ENCODE measurements at places on chromosomes 16 and 17. TPM values are rescaled to one million over a fixed set of nuclear protein-coding genes. Genes with fewer than 3 reads are reported as not detected.

- no peak for DNase-seq
Measured at GRCh38 chr17:68595496-68595895, 5.7 kb downstream of the FAM20A start.

DNA sequence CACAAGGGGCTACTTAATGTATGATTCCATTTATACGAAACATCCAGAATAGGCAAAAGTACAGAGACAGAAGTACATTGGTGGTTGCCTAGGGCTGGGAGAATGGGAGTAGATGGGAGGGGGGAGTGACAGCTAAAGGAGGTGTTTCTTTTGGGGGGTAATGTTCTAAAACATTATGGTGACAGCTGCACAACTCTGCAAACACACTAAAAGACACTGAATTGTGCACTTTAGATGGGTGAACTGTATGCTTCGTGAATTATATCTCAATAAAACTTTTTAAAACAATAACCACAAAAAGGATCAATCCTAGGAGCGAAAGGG is 661 bp downstream of the LYRM9 start:
- no peak for DNase-seq

DNA sequence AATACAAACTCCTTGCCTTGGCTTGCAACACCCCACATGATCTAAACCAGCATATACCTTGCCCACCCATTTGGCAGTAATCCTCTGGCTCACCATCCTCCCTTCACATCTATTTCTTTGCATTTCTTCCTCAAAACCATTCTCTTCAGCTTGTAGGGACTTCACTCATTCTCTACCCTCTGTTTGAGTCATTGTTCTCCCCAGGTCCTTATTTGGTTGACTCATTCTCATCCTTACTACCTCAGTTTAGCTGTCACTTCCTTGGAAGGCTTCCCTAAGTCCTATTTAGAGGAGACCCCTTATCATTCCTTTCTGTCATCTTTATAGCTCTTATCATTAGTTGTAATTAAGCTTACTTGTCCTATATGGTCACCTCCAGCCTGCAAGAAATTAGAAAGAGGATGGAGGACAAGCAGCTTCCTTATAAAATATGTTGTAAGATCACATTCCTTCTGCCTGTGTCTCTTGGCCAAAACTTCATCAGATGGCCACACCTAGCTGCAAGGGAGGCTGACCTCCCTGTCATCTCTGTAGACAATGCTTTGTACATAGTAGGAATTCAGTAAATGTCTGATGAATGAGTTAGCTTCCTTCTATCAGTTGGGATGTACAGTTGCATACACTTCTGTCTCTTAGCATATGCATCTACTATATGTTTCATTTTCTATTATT is 1.7 kb downstream of the TTC19 start:
- DNase-seq = no peak

GRCh38 chr16:85952197-85952596 is 53.2 kb downstream of the IRF8 start:
- DNase-seq = no peak

DNA sequence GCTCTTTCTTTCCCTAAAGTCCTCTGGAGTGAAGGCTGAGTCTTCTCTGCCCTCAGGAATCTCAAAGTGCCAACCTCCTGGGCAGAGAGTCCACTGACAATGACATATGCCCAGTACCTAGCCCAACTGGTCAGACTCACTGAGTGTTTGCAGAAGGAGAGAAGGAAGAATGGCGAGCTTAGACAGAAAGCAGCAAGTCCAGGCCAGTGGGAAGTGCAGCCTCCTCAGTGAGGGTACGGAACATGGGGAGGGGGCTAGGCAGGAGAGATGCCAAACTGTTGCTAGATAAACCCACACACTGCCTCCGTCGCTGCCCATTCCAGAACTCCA is 678 bp downstream of the EXOC7 start:
- DNase-seq = no peak

DNA sequence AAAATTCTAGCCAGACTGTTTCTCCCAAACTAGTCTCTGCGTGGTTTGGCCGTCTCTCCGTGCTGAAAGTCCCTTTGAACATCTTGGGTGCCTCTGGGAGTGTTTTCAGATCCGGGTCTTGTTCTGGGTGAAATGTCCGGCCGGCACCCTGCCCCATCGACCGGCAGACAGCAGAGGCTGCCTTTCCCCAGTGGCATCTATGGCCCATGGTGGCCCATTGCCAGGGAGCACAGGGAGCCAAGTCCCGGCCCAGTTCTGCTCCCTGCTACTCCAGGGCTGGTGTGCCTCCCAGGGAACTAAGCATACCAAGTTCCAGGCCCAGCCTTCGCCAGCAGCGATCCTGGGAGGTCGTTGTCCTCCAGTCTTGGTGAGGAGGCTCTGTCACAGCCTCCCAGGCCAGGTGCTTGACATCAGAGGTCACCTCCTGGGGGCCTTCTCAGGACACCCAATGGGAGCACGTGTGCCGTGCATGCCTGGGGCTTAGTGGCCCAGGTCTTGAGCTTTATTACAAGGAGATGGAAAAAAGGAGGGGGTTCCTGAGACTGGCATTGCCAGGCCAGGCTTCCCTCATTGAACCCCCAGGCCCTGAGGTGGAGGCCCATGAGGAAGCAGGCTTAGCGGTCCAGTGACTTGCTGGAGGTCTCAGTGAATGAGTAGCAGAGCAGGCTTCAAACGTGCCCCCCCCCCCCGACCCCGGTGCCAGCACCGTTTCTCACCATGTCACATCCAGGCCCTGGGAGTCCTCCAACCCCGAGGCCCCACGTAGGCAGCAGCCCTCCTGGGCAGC is 54.0 kb downstream of the PGS1 start:
- DNase-seq = no peak

The CDRT15L2 gene
- total RNA-seq = not detected

The ANKRD11 gene
- total RNA-seq = 153 TPM

The TLCD2 gene
- total RNA-seq = 0.08 TPM

The KRT16 gene
- total RNA-seq = not detected

The PRAC1 gene
- total RNA-seq = not detected

Data from activated T-cell treated with anti-CD3 and anti-CD28 coated beads, Interleukin-2, amount 50 U/mL, for 4 hours (primary cell).